ENCODE measurements at places on chromosomes 3 and 15.

GRCh38 chr3:127488141-127488672 is 102.3 kb downstream of the TPRA1 start:
- DNase-seq, result no peak

- no peak for DNase-seq
These were observed 46.9 kb upstream of the FLNB start for GRCh38 chr3:57961177-57961827.

DNA sequence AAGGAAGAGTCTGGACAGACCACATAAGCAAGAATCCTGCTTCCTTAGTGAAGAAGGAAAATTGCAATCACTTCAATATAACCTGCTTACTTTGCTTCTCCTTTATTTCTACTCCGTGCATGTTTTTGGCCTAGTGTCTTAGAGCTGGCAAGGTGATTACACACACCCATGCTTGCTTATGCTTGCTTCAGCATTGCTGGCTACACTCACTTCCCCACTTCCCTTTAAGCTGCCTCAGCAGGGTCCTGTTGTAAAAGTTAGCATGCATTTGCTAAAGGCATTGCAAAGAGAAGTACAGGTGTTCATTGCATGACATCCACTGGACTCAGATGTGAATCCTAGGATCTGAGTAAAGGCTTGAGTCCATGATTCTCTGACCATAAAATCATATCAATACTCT is 47.5 kb upstream of the STT3B start:
- no peak for DNase-seq

DNA sequence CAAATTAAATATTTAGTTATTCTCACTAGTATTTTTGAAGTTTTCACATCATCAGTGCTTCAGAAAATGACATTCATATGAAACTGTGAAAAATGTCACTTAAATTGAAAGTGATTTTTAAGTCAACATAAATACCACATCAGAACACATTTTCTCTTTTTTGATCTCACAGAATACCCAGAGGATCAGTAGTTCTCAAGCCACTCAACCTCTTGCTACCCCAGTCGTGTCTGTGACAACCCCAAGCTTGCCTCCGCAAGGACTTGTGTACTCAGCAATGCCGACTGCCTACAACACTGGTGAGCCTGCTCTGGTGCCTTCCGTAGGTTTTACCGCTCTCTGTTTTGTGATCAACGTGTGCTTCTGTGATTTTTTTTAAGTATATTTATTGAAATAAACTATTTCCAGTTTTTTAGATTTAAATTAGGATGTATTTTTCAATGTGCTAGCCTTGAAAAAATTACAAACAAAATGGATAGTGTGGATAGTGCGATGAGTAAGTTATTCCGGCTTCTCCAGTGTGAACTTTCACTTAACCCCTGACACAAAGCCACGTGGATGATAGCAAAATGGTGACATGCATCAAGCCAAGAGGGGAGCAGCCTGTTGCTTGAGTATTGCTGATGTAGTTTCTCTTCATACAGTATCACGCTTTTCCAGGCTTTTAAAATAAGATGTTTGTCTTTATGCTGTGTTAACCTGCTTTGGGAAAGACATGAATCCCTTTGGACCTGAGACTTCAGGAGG is 26.5 kb downstream of the LYSMD4 start:
- no peak for DNase-seq

- no peak for DNase-seq
These were observed 1.3 kb upstream of the AEN start for GRCh38 chr15:88619796-88620195.

- DNase-seq, result peak; percentile 24
These were observed 53.8 kb downstream of the SST start for GRCh38 chr3:187616307-187616972.

GRCh38 chr3:160935413-160936095 is 169.6 kb downstream of the B3GALNT1 start:
- no peak for DNase-seq

GRCh38 chr3:161549261-161549660 is 52.7 kb downstream of the OTOL1 start:
- no peak for DNase-seq

DNA sequence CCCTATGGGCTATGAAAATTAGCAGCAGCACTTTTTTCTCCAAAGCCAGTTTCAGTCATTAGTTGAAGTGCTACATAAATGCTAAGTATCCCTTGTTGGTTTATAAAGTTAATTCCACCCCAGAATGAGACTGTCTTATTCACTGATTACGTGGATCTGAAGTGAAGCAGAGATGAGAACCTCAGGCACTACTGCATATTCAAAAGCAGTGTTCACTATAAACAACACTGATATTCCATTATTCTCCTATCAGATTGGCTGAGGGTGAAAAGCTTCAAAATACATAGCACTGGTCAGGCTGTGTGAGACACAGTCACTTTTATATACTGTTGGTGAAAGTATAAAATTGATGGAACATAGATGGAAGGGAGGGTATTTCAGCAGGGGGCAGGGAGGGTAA is 395.7 kb upstream of the RARB start:
- DNase-seq, result no peak

DNA sequence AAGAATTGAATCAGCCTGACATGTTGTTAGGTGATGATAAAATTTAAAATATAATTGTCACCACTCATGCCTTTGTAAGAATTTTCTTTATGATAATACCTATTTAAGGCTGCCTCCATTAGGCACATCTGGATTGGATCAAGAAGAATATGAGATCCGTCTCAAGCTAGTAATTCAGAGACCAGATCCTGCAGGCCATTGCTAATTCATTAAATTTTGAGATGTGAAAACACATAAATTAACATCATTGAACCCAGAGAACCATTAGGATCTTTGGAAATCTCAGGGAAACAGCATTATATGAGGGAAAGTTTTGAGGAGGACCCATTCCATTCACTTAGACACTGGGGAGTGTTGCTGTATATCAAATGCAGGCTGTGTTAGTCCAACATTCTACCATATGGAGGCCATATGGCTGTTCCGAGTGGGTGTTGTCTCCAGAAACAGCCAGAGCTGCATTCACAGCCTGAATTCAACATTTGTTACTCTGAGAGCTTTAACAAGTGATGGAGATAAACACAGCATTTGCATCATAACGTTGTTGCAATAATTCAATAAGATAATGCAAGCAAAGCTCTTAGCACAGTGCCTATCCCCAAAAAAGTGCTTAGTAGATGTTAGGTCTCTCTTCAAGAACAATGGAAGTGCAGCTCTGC is 67.4 kb downstream of the DTWD1 start:
- no peak for DNase-seq

- no peak for DNase-seq
These were observed 211.4 kb upstream of the EPHA3 start for GRCh38 chr3:88896026-88896425.

DNA sequence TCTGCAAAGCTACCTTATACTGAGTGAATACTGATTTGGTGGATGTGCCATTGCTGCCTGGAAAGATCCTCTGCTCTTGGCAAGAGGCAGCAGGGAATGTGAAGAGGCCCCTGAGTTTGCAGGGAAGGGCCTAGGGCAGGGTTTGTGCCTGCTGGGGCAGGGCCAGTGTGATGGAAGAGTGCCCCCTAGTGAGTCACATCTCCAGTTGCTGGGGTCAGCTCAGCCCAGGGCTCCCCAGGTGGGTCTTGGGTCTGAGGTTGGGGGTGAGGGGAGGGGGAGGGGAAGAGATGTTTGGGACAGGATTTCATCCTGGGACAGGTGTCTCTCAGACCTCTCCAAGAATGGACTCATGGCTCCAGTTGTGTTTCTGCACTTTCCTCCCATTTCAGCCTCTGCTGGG is 4.1 kb upstream of the AMOTL2 start:
- no peak for DNase-seq

DNA sequence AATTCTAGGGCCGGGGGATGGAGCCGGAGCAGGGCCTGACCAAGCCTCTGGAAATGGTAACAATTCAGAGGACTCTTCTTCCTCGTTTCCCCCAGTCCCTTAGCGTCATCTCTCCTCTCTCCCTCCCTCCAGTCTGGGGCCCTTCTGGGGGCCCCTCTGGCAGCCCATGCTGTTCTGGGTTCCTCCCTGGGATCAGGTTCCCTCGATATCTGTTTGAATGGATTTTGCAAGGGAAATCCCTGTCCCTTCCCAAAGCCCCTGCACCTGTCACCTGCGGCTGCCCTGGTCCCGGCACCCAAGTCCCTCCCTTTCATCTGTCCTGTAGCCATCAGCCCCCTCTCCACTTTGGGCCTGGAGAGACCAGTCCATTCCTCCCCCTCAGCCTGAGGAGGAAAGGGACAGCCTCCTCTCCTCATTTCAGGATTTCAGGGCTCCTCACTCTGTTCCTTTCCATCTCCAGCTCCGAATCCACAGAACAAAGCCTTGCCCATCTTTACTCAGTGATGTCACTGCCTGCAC is 1.7 kb upstream of the PLCB2 start:
- no peak for DNase-seq

DNA sequence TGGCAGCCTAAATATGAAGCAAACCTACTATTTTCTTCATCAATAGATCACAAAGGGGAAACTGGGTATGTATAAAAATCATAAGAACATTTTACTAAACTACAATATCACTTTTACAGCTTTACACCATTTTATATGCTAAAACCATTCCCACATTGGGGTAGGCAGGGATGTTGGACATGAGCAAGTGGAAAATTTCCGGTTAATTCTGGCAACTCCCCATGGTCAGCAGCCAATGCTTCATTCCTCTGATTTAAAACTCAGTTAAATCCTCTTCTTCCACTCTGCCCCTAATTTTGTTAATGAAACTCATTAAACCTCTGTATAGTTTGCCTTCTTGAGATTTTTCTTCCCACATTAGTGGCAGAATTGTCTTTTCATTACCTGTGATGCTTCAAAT is 552.5 kb upstream of the NECTIN3 start:
- DNase-seq, result no peak

DNA sequence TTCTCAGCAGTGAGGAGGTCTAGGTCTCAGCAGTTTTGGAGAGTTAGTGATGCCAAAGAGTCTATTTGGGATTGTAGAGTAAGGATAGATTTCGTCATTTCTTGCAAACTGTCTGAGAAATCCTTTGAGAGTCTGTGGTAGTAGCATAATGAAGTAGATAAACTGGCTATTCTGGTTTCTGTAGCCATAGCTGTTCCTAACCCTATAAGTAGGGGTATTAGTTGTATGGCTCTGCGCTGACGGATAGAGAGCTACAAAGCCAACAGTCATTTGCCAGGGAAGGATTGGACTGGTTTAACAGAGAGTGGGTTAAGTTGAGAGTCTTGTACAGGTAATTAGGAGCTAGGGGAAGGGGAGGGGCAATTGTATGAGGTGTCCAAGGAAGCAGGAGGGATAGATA is 50.6 kb downstream of the KLHDC8B start:
- no peak for DNase-seq

DNA sequence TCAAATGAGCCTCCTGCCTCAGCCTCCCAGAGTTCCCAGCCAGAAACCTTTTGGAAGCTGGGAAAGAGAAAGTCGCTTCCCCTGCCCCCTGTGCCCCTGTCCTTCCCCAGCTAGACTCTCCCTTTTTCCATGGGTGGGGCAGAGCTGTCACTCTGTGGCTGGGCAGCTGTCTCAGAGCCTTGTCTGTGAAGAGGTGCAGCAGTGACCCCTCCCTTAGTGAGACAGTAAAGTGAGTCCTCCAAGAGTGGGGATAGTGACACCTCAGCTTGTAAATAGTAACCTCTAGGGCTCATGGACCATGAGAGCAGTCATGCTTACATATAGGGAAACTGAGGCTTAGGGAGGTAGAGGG is 76.3 kb downstream of the SMAD6 start:
- DNase-seq, result no peak

GRCh38 chr15:73633991-73634495 is 854 bp upstream of the NPTN start:
- no peak for DNase-seq

DNA sequence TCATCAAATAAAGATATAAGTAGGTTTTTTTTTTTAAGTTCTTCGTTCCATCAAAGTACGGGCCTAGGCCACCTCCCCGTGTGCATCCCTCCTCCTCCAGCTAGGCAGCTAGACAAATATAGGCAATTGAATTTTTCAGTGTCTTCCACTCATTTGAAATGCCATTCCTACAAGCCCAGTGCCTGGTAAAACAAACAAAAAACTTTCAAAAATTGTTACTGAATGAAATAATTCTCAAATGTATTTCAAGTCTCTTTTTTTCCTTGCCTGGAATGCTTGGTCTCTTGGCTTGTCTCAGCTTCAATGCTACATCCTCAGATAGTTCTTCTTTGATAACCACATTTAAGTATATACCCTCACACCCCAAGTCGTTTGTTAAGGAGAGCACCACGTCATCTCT is 3.8 kb downstream of the EIF2AK4 start:
- DNase-seq, result no peak

GRCh38 chr3:151303751-151304150 is 12.9 kb downstream of the GPR87 start:
- DNase-seq, result no peak

DNA sequence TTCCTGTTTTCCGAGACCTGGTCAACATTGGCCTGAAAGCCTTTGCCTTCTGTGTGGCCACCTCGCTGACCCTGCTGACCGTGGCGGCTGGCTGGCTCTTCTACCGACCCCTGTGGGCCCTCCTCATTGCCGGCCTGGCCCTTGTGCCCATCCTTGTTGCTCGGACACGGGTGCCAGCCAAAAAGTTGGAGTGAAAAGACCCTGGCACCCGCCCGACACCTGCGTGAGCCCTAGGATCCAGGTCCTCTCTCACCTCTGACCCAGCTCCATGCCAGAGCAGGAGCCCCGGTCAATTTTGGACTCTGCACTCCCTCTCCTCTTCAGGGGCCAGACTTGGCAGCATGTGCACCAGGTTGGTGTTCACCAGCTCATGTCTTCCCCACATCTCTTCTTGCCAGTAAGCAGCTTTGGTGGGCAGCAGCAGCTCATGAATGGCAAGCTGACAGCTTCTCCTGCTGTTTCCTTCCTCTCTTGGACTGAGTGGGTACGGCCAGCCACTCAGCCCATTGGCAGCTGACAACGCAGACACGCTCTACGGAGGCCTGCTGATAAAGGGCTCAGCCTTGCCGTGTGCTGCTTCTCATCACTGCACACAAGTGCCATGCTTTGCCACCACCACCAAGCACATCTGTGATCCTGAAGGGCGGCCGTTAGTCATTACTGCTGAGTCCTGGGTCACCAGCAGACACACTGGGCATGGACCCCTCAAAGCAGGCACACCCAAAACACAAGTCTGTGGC is 16.9 kb downstream of the TMEM43 start:
- no peak for DNase-seq

- no peak for DNase-seq
These were observed 7.2 kb downstream of the RNF13 start for GRCh38 chr3:149820183-149820582.

DNA sequence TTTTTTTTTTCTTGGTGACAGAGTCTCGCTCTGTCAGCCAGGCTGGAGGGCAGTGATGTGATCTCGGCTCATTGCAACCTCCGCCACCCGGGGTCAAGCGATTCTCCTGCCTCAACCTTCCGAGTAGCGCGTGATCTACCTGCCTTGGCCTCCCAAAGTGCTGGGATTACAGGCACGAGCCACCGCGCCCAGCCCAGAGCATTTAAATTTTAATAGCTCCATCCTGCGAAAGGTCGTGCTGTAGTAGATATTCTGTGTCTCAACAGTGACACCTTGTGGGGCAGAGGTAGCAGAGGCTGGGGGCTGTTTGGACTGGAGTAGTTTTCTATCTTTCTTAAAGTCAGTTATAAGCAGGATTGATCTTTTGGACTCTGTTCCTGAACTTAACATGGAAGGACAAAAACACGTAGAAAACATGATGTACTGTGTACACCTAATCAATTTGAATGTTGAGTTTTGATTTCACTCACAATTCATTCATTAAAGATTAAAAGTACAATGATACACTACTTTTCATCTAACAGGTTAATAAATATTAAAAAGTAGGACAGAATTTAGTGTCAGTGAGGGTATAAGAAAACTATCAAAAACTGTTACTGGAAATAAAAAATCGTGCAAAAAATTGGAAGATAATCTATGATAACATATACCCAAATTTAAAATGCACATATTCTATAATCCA is 11.0 kb upstream of the PDCD6IP start:
- no peak for DNase-seq

- no peak for DNase-seq
These were observed 103.7 kb downstream of the MYH15 start for GRCh38 chr3:108406661-108407206.

Measured in stimulated activated CD4-positive, alpha-beta T cell treated with anti-CD3 and anti-CD28 coated beads, Interleukin-1b, Interleukin-23, amount 100 ng/mL, for 1 hour (primary cell).